Mesenteric fat pad (tissue), 1 donor: ENCODE measurements at places on chromosomes 6 and 20. TPM values are rescaled to one million over a fixed set of nuclear protein-coding genes. Genes with fewer than 3 reads are reported as not detected.

The B3GALT4 gene
- 10.7 TPM for total RNA-seq

- no peak for DNase-seq
Measured at GRCh38 chr20:39857835-39858234, 831.2 kb downstream of the MAFB start.

GRCh38 chr6:35411066-35411465, 41.1 kb upstream of the FANCE start:
- no peak for DNase-seq

The PRSS35 gene
- total RNA-seq, result 0.26 TPM

The TNNC2 gene
- 0.74 TPM for total RNA-seq

The SCUBE3 gene
- 0.22 TPM for total RNA-seq

The CRISP3 gene
- total RNA-seq, result not detected

The RAB32 gene
- 33.2 TPM for total RNA-seq

GRCh38 chr6:35026434-35027222, 114.5 kb downstream of the TCP11 start:
- DNase-seq, result no peak

The CST2 gene
- total RNA-seq, result not detected

The FILIP1 gene
- total RNA-seq, result 8.1 TPM
